ENCODE measurements at places on chromosomes 4 and X. TPM values are rescaled to one million over a fixed set of nuclear protein-coding genes. Genes with fewer than 3 reads are reported as not detected.

SPOCK3 gene
- total RNA-seq: 6.1 TPM

MAGEA4 gene
- total RNA-seq: not detected

CCSER1 gene
- total RNA-seq: 98.9 TPM

VSIG4 gene
- 14.5 TPM for total RNA-seq

FGFBP1 gene
- 0.12 TPM for total RNA-seq

ABHD18 gene
- 14.9 TPM for total RNA-seq

REST gene
- total RNA-seq: 68.0 TPM

FABP2 gene
- total RNA-seq: not detected

ADGRL3 gene
- total RNA-seq: 53.1 TPM

PCSK1N gene
- 38.5 TPM for total RNA-seq

UGT2B10 gene
- not detected for total RNA-seq

PDE5A gene
- total RNA-seq: 70.8 TPM

COL4A5 gene
- 134 TPM for total RNA-seq

CXCL11 gene
- total RNA-seq: not detected

RAB39B gene
- 2.0 TPM for total RNA-seq

NUDT11 gene
- 7.1 TPM for total RNA-seq

WNK3 gene
- 6.3 TPM for total RNA-seq

CFP gene
- total RNA-seq: 6.4 TPM

TEX13D gene
- total RNA-seq: not detected

MAGEE2 gene
- total RNA-seq: 0.47 TPM

COL4A6 gene
- total RNA-seq: 14.2 TPM

JADE3 gene
- total RNA-seq: 17.6 TPM

PRDM5 gene
- total RNA-seq: 27.0 TPM

SSX5 gene
- total RNA-seq: not detected

ALB gene
- total RNA-seq: 12.1 TPM

SLITRK2 gene
- total RNA-seq: 0.64 TPM

NAA10 gene
- total RNA-seq: 47.4 TPM

SPANXN4 gene
- not detected for total RNA-seq

ZNF732 gene
- total RNA-seq: 1.9 TPM

MAGED4 gene
- 60.8 TPM for total RNA-seq

GCNA gene
- total RNA-seq: 2.6 TPM

DCAF4L1 gene
- total RNA-seq: 0.12 TPM

PNCK gene
- total RNA-seq: 6.5 TPM

C4orf51 gene
- not detected for total RNA-seq

CYTL1 gene
- 2.2 TPM for total RNA-seq

SH3TC1 gene
- 65.4 TPM for total RNA-seq

TEX13B gene
- total RNA-seq: not detected

CYSLTR1 gene
- total RNA-seq: 3.0 TPM

AKAP4 gene
- not detected for total RNA-seq

TBX22 gene
- total RNA-seq: 2.8 TPM

RPGR gene
- 15.0 TPM for total RNA-seq

NPY2R gene
- total RNA-seq: 0.23 TPM

EREG gene
- 0.23 TPM for total RNA-seq

All from metanephros (tissue), 2 donors.